ENCODE measurements at places on chromosomes 16 and 17.

GRCh38 chr17:30413109-30413508, 34.4 kb downstream of the CPD start:
- no peak for DNase-seq

DNA sequence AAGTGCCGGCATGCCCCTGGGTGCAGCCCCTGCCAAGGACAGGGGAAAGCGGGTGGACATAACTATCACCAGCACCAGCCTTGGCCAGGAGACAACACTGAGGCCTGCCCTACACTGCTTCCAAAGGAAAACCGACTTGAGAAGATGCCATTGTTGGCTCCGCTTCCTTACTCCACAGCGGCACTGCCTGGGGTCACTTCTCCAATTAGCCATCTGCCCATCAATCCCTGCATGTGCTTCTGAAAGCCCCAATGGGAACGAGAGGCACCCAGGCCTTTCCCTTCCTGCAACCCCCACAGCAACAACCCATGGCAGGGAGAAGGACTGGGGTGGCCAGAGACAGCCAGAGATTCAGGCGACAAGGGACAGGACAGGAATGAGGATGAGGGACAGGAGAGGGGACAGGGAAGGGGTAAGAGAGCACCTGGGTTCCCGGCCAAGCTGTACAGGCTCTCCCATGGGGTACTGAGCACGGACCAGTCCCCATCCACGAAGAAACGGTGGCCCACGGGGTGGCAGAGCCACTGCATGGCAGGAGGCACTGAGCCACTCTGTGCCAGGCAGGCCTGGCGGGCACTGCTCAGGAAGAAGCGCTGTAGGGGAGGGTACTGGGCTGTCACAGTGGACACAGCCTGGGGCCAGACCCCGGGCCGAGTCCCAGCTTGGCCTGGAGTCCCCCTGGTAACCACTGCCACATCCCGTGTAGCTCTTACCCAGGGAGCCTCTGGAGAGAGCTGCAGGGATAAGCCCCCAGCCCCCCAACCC, 21.2 kb downstream of the SREBF1 start:
- no peak for DNase-seq

DNA sequence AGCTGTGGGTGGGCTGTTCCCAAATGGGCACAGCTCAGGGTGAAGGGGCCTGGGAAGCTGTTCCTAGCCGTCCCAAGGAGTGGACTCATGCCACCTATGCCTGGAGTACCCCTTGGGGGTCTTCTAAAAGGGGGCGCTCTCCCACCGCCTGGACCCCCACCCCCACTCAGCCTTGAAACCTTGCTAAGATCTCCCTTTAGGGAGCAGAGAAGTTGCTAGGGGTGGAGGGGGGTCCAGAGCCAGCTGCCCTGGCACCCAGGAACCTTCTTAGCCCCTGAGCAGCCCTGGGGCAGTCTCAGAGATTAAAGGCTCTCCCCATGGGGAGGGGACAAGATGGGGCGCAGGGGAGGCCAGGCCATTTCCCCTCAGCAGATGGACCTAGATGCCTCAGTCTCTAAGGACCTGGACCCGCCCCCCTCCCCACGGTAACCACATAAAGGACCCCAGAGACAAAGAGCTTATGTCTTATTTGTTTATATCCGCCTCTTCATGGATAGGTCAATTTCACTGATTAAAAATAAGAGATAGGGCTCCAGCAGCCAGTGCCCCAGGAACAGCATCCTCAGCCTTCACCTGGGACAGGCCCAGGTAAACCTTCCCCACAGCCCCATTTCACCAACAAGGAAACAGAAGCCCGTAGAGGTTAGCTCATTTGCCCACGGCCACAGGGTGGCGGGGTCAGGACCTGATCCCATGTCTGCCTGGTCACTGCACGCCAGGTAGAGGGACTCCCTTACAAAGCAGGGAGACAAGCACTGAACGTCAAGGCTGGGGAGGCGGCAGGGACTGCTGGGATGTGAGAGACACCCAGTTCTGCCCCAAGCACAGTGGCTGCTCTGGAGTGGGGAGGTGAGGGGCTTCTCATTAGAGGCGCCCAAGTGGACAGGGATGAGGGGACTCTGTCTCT, 3.4 kb downstream of the MTSS2 start:
- DNase-seq, result no peak

DNA sequence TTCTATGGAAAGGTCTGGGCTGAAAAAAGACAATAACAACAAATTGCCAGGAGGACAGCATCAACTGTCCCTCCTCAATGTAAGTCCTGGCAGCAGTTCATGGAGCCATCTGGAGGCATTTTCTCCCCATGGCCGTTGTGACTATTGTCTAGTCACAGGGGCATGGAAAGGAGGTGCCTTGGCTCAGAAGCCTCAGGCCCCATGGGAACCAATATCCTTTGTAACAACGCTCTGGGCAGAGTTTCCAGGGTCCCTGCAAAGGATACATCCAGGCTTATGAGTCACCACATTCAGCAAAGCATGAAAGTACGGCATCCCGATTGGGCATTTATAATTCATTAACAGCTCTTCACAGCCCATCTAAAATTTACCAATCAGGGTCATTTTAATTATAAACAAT, 85.2 kb downstream of the GLG1 start:
- no peak for DNase-seq

- DNase-seq, result no peak
These were observed 28.0 kb downstream of the GRB7 start for GRCh38 chr17:39765766-39766165.

DNA sequence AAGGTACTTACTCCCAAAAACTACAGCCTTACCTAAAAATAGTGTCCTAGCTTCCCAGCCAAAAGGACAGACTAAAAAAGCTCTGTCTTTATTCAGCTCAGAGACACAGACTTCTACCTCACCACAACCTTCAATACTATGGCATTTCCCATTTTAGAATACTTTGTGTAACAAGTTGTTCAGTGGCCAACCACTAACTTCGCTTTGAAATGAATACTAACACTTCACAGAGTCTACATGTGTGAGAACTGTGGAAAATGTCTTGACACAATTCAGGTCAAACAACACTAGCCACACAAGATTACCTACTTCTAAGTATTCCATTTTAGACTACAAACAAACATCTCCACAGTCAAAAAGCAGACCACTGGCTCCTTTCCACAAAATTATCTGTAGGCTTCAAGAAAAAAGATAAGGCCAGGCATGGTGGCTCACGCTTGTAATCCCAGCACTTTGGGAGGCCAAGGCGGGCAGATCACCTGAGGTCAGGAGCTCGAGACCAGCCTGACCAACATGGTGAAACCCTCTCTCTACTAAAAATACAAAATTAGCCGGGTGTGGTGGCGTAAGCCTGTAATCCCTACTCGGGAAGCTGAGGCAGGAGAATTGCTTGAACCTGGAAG, 3.2 kb downstream of the HELZ start:
- DNase-seq, result no peak

DNA sequence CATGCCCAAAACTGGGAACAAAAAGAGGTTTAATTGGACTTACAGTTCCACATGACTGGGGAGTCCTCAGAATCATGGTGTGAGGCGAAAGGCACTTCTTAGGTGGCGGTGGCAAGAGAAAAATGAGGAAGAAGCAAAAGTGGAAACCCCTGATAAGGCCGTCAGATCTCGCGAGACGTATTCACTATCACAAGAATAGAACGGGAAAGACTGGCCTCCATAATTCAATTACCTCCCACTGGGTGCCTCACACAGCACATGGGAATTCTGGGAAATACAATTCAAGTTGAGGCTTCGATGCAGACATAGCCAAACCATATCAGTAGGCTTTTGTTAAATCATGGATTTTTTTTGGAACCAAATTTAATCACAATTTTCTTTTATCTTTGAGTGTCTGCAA, 24.4 kb downstream of the RBL2 start:
- no peak for DNase-seq

- no peak for DNase-seq
These were observed 56.6 kb downstream of the LYRM1 start for GRCh38 chr16:20957153-20957552.

DNA sequence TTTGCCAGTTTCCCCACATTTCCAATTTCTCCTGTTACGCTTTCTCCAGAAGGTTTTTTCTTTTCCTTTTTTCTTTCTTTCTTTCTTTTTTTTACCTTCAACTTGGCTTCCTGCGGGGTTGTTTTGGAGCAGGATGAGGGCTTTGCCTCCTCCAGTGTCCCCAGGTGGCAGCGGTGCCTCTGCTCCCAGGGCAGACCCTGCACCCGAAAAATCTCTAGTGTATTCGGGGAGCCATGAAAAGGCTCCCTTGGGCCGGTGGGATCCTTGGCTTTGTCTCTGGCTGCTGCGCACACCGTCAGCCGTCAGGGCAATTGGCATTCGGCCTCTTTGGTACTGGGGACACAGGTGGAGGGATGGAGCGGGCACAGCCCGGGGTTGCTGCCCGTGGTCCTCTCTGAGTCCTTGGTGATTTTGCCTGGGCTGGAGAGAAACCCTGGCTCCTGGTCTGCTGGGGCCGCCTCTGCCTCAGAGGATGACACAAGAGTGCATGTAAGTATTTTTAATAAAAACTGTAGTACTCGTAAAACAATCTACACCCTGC, 846 bp downstream of the ITGB3 start:
- no peak for DNase-seq

- DNase-seq, result no peak
These were observed 20.9 kb upstream of the PYY start for GRCh38 chr17:43974382-43975266.

- no peak for DNase-seq
These were observed 7.5 kb downstream of the TENT4B start for GRCh38 chr16:50160495-50161164.

DNA sequence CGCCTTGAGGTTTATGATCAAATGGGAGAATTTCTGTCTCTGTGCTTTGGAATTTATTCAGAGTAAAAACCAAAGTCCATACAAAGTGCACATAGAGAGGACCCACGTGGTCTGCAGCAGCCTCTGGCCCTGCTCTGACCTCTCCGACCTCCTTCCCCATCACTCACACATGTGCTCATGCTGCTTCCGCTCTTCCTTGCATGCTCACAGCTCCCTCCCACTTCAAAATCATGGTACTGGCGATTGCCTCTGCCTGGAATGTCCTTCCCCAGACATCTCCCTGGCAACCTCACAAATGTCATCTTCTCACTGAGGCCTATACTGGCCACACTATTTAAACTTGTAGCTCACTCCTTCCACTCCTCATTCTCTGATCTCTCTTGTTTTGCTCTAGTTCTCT, 418.0 kb downstream of the CA10 start:
- no peak for DNase-seq

- no peak for DNase-seq
These were observed 13.9 kb downstream of the KIAA0513 start for GRCh38 chr16:85041219-85042166.

Data from stimulated activated CD4-positive, alpha-beta T cell treated with anti-CD3 and anti-CD28 coated beads, Interleukin-15, amount 100 ng/mL, for 48 hours (primary cell).